ENCODE measurements at places on chromosomes 13 and 19. TPM values are rescaled to one million over a fixed set of nuclear protein-coding genes. Genes with fewer than 3 reads are reported as not detected.

DNA sequence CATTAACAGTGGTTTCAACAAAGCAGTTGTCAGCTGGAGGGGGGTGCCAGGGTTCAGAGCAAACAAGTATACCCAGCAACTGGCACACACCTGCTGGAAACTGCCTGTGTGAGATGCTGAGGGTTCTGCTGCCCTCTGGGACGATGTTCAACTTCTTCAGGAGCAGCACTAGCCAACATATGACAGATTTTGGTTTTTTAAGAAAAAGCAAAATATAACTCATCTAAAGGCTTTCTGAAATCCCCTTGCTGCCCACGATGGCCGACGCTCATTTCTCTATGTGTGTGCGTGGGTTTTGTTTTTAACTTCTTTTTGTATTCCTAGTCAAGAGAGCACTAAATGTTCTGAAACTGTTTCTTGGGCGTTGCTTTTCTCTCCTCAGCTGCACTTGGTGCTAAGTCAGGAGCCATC is 79.9 kb downstream of the MRPL57 start:
- no peaks in the 10 kb centered on the region for H3K27me3 ChIP-seq
- no peaks in the 10 kb centered on the region for H3K4me1 ChIP-seq
- H3K27ac ChIP-seq, result no peak overlapping the region
- DNase-seq, result no peak
- H3K36me3 ChIP-seq, result no peaks in the 10 kb centered on the region
- no peak overlapping the region for H3K4me3 ChIP-seq

- no peak for DNase-seq
- H3K4me3 ChIP-seq, result no peak overlapping the region
- H3K36me3 ChIP-seq, result no peaks in the 10 kb centered on the region
- H3K27ac ChIP-seq, result no peak overlapping the region
Measured at GRCh38 chr13:48559638-48560320, 26.9 kb upstream of the RCBTB2 start.

GRCh38 chr13:97255515-97256021 is 33.4 kb downstream of the MBNL2 start:
- DNase-seq, result no peak
- no peaks in the 10 kb centered on the region for H3K27me3 ChIP-seq
- no peaks in the 10 kb centered on the region for H3K36me3 ChIP-seq
- no peak overlapping the region for H3K4me3 ChIP-seq
- peak overlapping the region; percentile 43 for H3K27ac ChIP-seq

- no peak for DNase-seq
- H3K27me3 ChIP-seq, result no peaks in the 10 kb centered on the region
- no peaks in the 10 kb centered on the region for H3K4me1 ChIP-seq
- no peak overlapping the region for H3K27ac ChIP-seq
Measured at GRCh38 chr13:110187641-110188161, 119.3 kb downstream of the COL4A1 start.

DNA sequence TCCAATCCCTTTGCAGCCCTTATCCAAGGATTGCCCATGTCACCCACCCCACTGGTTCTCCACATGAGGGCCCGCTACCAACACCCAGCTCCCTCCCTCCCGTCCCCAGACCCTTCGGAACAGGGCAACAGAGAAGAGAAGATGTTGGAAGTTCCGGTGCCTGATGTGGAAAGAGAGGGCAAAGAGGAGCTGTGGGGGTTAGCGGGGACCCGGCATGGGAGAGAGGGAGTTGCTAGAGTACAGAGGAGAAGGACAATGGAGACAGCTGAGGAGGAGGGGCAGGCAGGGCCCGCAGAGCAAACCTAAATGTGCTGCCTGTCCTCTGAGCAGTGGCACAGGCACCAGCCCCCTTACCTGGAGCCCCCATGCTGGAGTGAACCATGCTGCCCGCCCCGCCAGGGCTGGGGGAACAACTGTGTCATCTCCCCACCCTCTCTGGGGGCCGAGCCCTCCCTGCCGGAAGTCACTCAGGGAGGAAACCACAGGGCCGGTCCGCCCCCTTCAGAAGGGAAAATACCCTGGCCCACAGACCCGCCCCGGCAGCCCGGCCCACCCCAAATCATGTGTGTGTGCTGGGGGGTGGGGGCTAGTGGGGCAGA is at the start of gene POU2F2:
Gene POU2F2, minus strand, starts transcription at position 417 of the 599 bp plus-strand sequence. Its CDS starts 35 bp downstream, at position 382.
- no peaks in the 10 kb centered on the region for H3K36me3 ChIP-seq
- H3K27me3 ChIP-seq, result no peaks in the 10 kb centered on the region
- peak; percentile 58 for DNase-seq

- no peak overlapping the region for H3K27ac ChIP-seq
- no peak overlapping the region for H3K4me3 ChIP-seq
- H3K27me3 ChIP-seq, result no peaks in the 10 kb centered on the region
- H3K4me1 ChIP-seq, result no peaks in the 10 kb centered on the region
- no peak for DNase-seq
- no peaks in the 10 kb centered on the region for H3K36me3 ChIP-seq
Measured at GRCh38 chr13:99150575-99151361, 49.9 kb upstream of the UBAC2 start.

- H3K27me3 ChIP-seq, result no peaks in the 10 kb centered on the region
- H3K4me3 ChIP-seq, result no peak overlapping the region
- no peak for DNase-seq
- no peaks in the 10 kb centered on the region for H3K36me3 ChIP-seq
- H3K4me1 ChIP-seq, result no peaks in the 10 kb centered on the region
Measured at GRCh38 chr19:50932690-50933083, 20.2 kb downstream of the KLK5 start.

- H3K27me3 ChIP-seq, result no peaks in the 10 kb centered on the region
- no peaks in the 10 kb centered on the region for H3K4me1 ChIP-seq
- H3K36me3 ChIP-seq, result no peaks in the 10 kb centered on the region
- no peak overlapping the region for H3K4me3 ChIP-seq
- no peak overlapping the region for H3K27ac ChIP-seq
Measured at GRCh38 chr13:88005188-88005587, 334.0 kb downstream of the SLITRK5 start.

DNA sequence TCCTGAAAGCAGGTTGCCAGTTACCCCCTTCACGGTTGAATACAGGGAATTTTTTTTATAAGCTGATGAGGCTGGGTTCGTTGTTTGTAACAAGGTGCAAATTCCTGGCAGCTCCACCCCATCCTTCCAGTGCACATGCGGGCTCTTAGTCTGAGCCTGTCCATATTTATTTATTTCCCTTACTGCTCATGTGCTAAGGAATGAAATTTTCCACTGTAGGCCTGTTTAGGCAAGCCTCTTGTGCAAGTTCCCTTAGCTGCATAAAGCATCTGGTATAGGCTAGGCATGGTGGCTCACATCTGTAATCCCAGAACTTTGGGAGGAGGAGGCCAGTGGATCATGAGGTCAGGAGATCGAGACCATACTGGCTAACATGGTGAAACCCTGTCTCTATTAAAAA is 560.9 kb upstream of the PCDH9 start:
- H3K36me3 ChIP-seq, result no peaks in the 10 kb centered on the region
- H3K27me3 ChIP-seq, result no peaks in the 10 kb centered on the region
- no peak overlapping the region for H3K27ac ChIP-seq
- no peak for DNase-seq

The ZNF486 gene
- 4.3 TPM for total RNA-seq

The THSD8 gene
- total RNA-seq, result not detected

The GRK1 gene
- total RNA-seq, result not detected

The APC2 gene
- total RNA-seq, result not detected

The MZF1 gene
- total RNA-seq, result 94.8 TPM

The NKPD1 gene
- total RNA-seq, result 1.00 TPM

The TEX29 gene
- total RNA-seq, result not detected
